ENCODE measurements at places on chromosomes 2 and 18. TPM values are rescaled to one million over a fixed set of nuclear protein-coding genes. Genes with fewer than 3 reads are reported as not detected.

The RASGRP3 gene
- 22.8 TPM for polyA plus RNA-seq

The PSME4 gene
- polyA plus RNA-seq: 38.5 TPM

The MOGAT1 gene
- not detected for polyA plus RNA-seq

The ADD2 gene
- polyA plus RNA-seq: 7.0 TPM

GRCh38 chr2:236545814-236546480 is 23.7 kb upstream of the ACKR3 start:
- peak; percentile 55 for DNase-seq

All from right lung (tissue), 10 donors.